Occipital lobe (tissue), 3 donors: ENCODE measurements at places on chromosomes 11 and 22. TPM values are rescaled to one million over a fixed set of nuclear protein-coding genes. Genes with fewer than 3 reads are reported as not detected.
A peak's percentile ranks its signal among the peaks of the same experiment; 100 is the strongest.

Gene MTFP1
- total RNA-seq, result 2.3 TPM

DNA sequence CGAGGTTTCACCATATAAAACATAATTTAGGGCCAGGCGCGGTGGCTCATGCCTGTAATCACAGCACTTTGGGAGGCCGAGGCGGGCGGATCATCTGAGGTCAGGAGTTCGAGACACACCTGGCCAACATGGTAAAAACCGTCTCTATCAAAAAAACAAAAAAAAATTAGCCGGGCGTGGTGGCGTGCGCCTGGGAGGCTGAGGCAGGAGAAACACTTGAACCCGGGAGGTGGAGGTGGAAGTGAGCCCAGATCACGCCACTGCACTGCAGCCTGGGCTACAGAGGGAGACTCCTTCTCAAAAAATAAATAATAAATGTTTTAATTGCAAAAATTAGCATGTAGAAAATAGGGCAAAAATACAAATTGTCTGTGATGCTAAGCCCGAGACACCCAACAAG is 993 bp upstream of the SFI1 start:
- no peak for DNase-seq

- no peak for DNase-seq
These were observed 2.1 kb downstream of the GLYATL1B start for GRCh38 chr11:59088162-59088561.

DNA sequence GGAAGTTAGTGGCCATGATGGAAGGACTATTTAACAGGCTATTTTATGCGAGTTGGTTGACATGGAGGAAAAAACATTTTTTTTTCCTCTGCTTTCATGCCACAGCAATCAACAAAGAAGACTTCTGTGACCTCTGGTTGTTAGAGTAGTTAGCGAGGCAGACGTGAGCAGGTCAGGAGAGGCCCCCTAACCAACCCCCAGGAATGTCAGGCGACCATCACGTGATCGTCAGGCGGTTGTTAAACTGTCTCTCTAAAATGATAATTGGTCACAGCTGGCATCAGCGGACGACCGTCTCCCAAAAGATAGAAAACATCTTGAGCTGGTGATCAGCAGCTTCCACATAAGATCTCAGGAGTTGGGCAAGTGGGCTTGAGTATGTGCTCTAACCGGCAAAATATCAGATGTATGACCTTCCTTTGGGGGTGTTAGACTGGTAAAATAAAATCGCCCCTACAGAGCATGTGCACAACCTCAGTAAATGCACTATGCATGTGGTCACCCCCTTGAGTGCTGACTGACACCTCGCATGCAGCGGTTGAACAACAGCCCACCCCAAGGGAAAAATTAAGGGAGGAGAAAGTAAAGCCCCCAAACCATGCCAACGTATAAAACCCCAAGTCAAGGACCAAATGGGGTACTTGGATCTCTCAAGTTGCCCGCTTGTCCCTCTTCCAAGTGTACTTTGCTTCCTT is 20.9 kb upstream of the NARS2 start:
- no peak for DNase-seq

DNA sequence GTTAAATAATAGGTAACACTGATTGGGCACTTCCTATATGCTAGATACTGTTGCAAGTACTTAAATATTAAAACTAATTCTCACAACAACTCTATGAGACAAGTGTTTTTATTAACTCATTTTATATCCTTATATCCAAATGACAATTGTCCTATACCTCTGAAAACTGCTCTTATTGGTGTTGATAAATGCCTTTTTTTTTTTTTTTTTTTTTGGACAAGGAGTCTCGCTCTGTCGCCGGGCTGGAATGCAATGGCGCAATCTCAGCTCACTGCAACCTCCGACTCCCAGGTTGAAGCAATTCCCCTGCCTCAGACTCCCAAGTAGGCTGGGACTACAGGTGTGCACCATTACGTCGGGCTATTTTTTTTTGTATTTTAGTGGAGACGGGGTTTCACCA is 41.6 kb downstream of the MRTFA start:
- DNase-seq, result no peak

GRCh38 chr11:132126973-132127899 is 756.8 kb downstream of the NTM start:
- peak; percentile 49 for DNase-seq

GRCh38 chr11:12280199-12280837 is 97.1 kb upstream of the PARVA start:
- DNase-seq, result no peak

DNA sequence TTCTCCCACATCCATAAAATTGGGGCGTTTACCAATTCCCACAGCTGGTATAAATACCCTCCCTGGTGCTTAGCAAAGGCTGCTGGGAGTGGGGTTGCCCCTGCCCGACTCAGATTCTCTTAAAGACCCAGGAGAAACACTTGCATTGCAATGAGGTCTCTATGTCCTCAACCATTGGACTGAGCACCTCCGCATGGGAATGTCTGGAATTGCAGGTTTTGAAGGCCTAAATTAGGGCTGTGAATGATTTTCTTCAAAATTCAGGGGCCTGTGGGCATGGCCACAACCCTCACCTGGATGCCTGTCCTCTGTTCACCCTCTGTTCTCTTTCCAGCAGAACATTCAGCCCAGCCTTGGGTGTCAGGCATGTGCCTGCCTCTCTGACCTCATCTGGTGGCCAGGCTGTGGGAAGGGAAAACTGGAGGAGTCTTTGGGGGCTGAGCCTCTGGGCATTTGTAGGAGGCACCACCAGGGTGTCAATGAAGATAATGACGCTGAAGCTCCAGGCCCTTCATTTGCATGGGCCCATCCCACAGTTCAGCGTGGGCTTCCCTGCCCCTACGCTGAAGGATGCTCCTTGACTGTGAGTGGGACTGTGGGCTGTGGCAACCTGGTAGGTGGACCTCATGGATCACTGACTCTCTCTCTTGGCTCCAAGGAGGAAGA is 52.7 kb upstream of the MYEOV start:
- no peak for DNase-seq

DNA sequence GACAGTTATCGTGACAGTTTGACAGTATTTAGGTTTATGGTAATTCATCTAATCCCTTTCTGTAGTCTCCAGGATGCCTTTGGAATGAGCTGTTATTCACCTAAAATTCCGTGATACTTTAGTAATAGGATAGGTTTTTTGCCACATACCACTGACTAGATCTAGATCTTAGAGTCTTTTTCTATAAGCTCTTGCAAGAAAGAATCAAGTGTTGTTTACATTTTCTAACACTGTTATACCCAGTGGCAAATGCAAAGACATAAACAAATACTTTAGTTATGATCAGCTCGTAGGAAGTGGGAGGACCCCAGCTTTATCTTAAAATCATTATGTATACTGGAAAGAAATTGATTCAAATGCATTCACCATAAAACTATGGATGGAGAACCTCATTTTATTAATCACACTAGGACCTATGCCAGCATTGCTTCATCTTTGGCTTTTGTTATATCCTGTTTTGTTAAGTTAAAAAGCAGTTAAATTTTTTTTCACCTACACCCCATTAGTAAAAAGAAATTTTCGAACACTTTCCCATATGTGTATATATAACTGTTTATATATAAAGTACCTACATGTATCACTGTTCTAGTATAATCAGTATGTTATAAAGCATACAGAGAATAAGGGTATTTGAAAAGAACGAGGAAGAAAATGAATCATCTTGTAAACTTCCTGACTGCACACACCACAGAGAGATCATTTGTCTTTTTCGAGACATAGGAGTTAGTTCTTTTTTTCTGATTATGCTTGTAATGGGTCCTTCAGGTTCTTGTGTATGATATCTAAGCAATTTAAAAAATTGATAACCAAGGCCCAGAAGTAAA is 60.9 kb downstream of the PDHX start:
- no peak for DNase-seq
